Muscle of arm (tissue), 14 donors: ENCODE measurements at places on chromosomes 7 and 10.

DNA sequence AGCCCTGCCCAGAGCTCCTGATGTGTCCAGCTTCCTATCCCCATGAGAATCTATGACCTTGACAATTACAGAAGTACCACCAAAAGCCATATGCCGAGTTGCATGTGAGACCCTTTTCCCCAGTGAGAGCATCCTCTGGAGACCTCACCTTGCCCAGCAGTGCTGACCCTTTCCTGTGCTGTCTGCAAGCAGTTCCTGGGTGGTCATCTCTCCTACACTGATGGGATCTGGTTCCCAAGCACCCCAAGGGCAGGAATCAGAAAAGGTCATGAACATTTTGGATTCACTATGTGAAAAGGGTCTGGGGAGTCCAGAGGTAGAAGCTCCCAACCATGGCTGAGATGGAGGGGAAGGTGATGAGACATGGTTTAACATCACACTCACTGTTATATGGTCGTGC is 18.2 kb downstream of the SFTPD start:
- no peak for DNase-seq

DNA sequence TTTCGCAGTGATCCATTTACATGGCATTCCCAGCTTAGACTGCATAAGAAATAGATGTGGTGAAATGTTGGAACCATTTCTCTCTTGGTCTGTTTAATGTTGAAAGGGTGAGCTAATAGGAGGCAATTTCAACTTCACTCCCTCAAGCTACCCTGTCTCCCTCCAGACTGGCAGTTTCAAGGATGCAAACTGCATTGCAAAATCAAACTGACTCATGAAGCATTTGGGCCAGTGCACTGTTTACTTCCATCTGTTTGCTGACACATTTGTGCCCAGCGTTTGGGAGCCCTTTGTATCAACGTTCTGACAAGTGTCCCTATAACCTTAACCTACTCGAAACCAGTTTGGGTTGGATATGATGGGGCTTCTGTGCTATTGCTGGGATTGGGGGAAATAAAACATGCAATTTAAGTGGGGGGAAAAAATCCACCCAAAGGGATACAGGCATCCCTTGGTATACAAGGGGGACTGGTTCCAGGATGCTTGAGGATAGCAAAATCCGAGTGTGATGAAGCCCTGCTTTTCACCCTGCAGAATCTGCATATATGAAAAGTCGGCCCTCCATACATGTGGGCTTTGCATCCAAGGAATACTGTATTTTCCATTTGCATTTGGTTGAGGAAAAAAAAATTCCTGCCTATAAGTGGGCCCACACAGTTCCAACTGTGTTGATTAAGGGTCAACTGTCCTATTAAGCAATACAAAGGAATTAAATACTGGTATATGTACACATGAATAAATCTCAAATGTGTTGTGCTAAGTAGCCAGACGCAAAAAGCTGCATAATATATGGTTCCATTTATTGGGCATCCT is 15.6 kb downstream of the RHEB start:
- DNase-seq, result no peak

DNA sequence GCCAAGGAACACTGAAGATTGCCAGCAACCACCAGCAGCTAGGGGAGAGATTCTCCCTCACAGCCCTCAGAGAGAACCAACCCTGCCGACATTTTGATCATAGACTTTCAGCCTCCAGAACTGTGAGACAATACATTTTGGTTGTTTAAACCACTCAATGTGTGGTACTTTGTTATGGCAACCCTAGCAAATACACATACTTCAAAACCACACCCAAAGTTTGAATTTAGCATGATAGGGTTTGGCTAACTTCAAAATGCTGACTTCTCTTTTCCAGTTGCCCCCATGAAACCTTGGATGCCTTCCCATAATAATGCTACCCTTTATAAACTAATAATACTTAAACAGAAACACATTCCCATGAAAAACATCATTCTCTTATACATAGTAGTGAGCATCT is 149.8 kb downstream of the DGKI start:
- no peak for DNase-seq

DNA sequence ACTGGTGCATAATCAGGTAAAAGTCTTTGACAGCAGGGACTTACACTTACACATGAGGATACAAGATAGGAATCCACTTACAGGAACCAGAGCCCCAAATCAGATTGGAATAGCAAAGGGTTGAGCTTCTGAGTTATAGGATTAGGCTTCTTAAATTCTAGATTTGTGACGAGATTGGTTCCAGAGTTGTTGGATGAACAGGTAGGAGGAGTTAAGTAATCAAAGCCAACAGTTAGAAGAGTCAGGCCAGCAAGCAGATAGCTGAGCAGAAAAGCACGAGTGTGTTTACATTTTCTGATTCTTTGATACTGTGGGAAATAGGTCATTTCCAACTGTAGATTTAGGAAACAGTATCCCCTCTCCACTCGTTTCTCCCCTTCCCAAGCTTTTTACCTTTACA is 167.0 kb downstream of the MDFIC start:
- no peak for DNase-seq

GRCh38 chr7:74449809-74450397 is 3.8 kb upstream of the GTF2IRD1 start:
- DNase-seq, result no peak

DNA sequence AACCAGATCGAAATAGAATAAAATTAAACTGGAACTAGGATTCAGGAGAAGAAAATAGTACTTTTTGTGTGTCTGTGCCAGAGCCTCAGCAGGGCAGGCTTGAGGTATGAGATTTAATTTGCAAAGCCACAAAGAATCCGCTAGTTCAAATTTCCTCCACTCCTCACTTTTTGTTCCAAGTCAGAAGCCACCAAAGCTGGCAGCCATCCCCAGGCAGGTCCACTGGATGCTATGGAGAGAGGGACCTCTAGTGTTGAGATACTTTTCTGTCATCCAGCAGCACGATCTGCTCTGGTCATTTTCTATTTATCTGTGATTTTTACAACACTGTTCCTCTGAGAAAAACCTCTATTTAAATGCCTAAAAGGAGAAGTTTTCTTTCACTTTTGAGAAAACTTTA is 147.9 kb upstream of the FRMD4A start:
- peak; percentile 87 for DNase-seq

GRCh38 chr7:1210321-1210978 is 22.2 kb upstream of the UNCX start:
- no peak for DNase-seq

- no peak for DNase-seq
Observed at GRCh38 chr7:157870644-157871290, 534.0 kb downstream of the DNAJB6 start.

DNA sequence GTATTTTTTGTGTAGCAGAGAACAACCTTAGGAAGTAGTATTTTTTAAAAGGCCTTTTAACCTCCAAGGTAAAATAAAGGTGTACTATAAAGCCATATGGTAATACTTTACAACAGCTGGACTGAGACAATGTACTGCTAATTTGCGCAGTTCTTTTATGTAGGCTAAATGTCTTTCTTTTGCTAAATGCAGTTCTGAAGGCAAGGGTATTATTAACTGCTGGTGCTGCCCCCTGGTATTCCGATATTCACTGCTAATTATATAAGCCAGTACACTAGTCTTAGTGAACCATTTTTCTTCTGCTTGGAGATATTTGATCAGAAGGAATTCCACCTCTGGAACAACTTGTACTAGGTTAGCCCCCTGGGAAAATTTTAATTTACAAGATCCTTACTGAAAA is 272.0 kb upstream of the FERD3L start:
- no peak for DNase-seq

GRCh38 chr7:69276011-69276729 is 322.1 kb upstream of the AUTS2 start:
- DNase-seq, result no peak

GRCh38 chr7:97126483-97127171 is 9.1 kb downstream of the SDHAF3 start:
- no peak for DNase-seq

DNA sequence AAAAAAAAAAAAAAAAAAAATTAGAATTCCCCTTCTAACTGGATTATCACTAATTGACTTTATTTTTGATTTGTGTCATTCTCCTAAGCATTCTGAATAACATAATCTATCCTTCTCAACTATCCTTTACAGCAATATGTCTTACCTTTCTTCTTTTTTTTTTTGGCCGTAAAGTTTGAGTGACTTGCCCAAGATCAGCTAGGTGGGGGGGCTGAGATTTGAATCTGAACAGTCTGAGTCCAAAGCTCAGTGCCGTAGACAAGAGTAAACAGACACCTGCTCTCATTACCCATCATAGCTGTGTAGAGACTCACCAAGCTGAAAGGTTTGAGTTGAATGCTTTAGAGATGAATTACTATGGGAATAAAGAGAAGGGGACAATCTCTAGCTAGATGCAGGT is 192.1 kb downstream of the SORCS1 start:
- no peak for DNase-seq

DNA sequence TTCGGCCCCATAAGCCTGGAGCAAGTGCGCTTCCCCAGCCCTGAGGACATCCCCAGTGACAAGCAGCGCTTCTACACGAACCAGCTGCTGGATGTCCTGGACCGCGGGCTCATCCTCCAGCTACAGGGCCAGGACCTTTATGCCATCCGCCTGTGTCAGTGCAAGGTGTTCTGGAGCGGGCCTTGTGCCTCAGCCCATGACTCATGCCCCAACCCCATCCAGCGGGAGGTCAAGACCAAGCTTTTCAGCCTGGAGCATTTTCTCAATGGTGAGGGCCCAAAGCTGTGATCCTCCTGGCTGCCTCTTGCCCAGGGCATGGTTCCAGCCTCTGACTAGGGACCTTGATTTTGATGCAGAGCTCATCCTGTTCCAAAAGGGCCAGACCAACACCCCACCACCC is 10.1 kb downstream of the IRF5 start:
- DNase-seq, result no peak

DNA sequence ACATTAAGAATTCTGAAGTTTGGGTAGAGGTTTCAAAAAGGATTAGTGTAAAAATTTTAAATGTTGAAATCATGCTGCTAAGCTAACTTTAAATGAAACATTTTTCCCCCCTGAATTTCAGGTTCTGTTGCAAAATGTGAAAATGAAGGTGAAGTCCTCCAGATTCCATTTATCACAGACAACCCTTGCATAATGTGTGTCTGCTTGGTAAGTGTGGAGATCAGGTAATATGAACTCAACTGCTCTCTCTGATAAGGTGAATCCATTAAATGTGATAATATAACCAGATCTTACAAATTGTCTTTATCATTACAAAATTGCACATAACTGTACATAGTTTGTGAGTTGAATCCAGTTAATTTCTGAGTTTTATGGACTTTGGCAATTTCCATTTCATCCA is 1.4 kb downstream of the BMPER start:
- no peak for DNase-seq

DNA sequence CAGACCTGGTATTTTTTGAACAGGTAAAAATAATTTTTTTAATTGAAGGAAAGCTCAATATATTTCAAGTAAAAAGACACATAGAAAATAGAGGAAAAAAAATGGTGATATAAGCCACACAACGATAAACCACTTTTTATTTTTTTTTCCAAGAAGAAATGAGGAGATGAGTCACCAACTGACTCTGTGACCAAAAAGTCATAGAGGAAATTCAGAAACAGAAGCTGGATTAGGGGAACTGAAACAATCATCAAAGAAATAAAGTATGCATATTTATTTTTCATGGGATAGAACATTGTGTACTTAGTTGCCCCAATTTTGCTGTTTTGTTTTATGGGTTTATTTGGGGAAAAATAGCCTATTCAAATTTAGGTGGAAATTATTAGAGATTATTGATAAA is 176.8 kb upstream of the AGR3 start:
- no peak for DNase-seq

DNA sequence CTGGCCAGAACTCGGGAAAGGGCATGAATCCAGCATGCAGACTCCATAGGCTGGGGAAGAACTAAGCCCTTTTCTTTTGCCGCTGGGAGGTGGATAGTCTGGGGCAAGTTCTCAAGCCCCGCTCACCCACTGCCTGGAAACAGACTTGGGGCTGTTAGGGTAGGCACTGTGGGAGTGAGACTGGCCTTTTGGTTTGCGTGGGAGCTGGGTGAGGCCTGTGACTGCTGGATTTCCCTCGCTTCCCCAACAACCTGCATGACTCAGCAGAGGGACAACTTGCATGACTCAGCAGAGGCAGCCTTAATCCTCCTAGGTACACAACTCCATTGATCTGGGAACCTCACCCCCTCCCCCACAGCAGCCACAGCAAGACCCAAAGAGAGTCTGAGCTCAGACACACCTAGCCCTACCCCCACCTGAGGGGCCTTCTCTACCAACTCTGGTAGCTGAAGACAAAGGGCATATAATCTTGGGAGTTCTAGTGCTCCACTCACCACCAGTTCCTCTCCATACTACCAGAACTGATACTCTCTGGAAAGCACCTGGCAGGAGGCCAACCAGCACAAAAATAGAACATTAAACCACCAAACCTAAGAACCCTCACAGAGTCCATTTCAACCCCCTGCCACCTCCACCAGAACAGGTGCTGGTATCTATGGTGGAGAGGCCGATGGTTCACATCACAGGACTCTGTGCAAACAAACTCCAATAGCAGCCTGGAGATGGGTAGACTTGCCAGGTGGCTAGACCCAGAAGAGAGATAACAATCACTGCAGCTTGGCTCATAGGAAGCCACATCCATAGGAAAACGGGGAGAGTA is 81.4 kb upstream of the LAMB4 start:
- DNase-seq, result no peak

DNA sequence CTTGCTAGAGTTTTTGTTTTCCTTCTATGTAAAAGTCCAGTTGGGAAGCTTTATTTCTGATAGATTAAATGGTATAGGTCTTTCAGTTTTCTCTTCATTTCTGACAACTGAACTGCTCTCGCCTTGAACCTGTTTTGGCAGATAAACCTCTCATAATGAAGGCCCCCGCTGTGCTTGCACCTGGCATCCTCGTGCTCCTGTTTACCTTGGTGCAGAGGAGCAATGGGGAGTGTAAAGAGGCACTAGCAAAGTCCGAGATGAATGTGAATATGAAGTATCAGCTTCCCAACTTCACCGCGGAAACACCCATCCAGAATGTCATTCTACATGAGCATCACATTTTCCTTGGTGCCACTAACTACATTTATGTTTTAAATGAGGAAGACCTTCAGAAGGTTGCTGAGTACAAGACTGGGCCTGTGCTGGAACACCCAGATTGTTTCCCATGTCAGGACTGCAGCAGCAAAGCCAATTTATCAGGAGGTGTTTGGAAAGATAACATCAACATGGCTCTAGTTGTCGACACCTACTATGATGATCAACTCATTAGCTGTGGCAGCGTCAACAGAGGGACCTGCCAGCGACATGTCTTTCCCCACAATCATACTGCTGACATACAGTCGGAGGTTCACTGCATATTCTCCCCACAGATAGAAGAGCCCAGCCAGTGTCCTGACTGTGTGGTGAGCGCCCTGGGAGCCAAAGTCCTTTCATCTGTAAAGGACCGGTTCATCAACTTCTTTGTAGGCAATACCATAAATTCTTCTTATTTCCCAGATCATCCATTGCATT is 27.1 kb downstream of the MET start:
- DNase-seq, result no peak
